ENCODE measurements at places on chromosomes 7 and 10.

DNA sequence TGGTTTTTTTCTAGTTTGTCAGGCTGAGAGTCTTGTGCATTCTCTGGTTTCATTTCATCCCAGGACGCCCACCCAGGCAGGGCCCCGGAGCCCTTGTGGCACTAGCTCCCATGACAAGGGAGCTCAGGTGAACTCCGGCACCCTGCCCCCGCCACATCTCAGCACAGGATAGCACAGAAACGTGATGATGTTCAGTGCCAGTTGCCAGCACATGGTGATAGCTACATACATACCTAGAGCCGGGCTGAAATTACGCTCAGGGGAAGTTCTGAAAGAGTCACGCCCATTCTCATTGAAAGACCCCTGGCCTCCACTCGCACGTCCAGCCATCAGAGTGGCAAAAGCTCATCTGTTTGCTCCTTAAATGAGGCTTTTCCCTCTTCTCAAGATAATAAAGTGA lies 273.7 kb downstream of the PTPRN2 start:
- no peak for DNase-seq

DNA sequence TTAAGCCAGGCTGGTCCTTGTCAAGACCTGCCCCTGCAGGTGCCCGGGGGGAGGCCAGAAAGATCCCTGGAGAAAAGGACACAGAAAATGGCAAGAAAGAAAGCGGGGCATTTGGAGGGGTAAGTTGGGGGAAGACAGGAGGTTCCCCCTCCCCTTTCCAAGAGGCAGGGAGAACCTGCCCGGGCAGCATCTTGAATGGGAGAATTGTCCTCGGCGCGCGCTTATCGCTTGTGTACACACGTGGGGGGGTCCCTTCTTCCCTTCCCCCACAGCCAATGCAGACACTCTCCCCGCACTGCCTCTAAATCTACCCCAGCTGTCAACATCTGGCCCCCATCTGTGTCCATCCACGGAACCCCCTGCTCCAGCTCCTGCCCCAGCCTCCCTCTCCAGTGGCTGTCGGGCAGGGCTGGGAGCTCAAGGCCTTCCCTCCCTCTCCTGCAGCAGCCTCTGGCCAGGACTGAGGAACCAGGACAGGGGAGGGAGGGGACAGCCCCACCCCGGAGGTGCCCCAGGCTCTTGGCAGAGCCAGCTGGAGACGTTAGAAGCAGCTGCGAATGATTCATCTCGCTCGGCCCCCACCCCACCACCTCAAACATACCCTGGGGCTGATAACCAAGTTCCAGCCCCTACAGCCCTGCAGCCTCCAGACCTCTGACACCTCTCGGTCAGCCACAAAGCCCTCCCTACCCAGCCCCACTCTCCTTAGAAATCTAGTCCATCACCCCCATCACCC lies 25.3 kb downstream of the EPHB4 start:
- peak; percentile 98 for DNase-seq

GRCh38 chr10:7015457-7015856 lies 395.4 kb downstream of the SFMBT2 start:
- no peak for DNase-seq

GRCh38 chr7:22680482-22680911 lies 46.5 kb upstream of the IL6 start:
- DNase-seq = no peak

DNA sequence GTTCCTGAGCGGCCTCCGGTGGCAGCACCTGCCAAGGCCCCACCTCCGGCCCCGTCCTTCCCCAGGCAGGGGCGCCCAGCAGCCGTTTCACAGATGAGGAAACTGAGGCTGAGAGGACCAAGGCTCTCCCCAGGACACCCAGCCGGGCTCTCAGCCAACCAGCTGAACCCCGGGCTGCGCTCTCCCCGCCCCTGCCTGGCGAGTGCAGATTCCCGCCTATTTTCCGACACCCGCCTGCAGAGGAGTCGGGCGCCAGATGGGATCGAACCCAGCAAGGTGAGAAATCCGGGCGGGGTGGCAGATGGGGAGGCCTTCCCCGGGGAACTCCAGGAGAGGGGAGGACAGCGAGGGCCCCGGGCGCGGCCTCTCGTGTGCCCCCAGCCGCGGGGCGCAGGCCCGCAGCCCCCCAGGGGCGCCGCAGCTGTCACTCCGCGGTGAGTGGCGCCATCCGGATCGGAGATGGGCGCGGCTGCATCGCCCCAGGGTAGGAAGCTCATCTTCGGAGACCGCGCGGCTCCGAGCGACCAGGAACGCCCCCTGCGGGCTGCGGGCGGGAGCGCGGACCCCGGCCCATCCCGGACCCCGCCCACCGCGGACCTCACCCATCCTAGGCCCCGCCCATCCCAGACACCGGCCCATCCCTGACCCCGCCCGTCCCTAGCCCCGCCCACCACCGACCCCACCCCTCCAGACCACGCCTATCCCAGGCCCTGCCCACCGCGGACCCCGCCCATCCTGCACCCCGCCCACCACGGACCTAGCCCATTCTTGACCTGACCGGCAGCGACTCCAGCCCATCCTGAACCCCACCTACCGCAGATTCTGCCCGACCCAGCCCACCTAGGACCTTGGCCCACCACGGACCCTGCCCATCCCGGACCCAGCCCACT lies 90.3 kb downstream of the MICALL2 start:
- peak; percentile 89 for DNase-seq

DNA sequence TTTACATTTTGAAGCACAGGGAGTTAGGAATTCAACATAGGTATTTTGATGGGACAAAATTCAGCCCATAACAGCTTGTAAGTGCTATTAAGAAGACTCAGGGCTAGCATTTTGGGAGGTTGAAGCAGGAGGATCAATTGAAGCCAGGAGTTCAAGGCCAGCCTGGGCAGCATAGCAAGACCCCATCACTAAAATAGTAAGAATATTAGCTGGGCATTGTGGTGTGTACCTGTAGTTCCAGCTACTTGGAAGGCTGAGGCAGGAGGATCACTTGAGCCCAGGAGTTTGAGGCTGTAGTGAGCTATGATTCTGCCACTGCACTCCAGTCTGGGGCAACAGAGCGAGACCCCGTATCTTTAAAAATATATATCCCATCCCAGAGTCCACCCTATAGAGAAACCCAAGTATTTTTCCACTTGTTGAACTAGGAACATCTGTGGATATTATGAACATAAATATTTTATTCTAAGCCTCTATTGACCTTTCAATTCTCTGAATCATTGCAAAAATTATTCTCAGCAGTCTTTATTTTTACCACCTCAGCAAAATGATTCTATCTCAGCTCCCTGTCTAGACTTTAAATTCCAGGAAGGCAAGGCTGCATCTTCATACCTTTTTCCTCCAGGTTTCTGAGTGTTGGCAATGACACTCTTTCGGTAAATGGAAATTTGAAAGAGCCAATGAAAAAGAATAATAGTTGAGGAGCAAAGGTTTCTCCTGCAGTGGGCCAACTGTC lies 181.0 kb downstream of the GALNT17 start:
- DNase-seq = no peak

GRCh38 chr10:17316488-17317170 lies 88.6 kb downstream of the VIM start:
- no peak for DNase-seq

DNA sequence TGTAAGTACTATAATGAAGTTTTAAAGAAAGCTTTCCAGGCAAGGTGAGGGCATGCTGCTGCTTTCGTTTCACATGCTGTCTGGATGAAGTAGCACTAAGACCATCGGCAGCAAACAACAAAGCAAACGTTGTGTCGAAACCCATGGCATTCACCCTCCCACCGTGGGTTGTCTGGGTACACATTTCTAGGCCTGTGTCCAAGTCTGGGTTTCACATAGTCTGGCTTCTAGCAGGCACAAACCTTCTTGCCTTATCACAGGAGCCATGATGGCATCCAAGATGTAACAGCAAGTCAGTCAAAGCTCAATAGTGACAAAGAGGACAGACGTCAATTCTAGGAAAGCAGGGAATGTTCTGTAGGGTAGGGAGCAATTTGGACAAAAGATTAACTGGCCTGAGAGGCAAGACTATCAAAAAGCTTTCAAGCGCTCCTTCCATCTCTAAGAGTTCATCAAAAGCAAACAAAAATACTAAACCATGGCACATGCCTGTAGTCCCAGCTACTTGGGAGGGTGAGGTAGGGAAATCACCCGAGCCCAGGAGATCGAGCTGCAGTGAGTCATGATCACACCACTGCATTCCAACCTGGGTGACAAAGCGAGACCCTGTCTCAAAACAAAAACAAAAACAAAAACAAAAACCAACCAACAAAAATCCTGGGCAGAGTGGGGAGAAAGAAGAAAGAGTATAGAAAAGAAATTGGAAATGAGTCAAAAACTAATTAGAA lies 42.7 kb downstream of the PAXIP1 start:
- DNase-seq = no peak

All from COLO829 (cell line).